GM12878 (cell line): ENCODE measurements at places on chromosomes 12 and 14.

DNA sequence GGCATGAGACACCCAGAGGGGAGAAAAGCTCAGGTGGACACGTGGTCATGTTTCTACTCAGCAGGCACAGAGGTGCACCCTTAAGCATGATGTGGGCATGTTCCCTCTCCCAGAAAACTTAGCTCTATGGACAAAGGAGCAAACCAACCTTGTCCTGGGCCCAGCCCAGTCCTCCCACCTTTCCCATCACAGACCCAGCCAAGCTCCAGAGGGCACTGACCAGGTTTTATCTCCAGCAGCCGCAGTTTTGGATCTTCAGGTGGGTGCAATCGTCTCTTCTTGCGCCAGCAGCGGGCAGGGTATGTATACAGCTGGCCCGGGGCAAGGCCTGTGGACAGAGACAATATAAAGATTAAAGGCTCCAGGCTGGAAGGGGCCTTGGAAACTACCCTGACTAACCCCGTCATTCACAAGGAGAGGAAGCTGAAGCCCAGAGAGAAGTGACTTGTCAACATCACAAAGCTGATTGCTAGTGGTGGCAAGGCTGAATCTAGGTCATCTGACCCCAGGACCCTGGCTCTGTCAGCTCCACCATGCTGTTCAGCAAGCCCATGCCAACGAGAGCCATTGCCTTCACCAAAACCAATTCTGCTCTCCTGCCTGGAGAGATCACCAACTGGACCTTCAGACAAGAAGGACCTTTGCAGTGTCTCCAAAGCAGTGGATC lies 140.7 kb downstream of the DPF3 start:
- DNase-seq, result no peak

DNA sequence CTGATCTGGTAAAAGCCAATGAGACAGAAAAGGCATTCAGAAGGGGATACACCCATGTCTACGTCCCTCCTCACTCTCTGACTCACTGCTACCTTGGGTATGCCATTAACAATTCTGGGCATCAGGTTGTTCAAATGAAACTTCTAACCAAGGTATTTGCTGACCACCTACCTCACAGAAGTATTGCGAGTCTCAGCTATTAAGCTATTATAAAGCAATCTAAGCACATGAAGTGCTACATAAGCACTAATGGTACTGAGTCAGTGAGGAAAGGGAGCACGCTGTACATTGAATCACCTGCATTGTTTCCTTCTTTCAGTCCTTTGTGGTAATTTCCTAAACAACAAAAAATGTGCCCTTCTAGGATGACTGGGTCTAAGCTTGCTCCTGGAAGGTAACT lies 62.8 kb upstream of the CCDC91 start:
- DNase-seq, result no peak

DNA sequence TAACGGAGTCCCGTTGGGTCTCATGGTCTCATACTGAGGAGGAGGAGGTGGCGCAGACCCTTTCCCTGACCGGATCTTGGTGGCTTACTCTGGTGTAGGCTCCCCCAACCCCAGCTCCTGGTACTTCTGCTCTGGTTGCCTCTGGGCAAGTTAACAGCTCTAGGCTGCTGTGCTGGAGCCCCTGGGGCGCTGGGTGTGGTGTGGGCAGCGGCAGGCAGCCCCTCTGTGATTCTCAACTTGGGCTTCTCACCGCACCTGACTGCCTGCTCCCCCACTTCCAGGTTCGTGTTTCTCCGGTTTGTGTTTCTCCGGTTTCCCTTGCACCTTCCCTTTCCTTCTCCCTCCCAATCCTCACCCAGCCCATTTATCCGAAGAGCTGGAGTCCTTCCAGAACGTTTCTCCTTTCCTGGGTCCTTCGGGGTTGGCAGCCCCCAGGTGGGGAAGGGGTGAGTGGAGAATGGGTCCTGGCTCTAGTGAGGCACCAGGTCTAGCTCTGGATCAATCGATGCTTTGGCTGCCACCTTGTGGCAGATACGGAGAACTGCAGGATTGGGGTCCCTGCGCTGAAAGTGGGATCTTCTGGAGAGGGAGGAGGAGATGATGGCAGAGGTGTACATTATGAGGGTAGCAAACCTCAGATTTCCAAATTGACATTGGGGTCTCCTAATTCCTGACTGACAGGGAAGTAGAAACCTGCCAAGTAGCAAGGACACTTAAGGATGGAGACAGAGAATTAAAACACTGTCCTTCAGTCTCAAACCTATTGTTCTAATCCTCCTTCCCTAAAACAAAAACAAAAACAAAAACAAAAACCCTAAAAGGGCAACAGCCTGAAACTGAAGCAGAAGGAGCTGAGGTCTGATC lies 8.3 kb downstream of the CISTR start:
- DNase-seq, result no peak

DNA sequence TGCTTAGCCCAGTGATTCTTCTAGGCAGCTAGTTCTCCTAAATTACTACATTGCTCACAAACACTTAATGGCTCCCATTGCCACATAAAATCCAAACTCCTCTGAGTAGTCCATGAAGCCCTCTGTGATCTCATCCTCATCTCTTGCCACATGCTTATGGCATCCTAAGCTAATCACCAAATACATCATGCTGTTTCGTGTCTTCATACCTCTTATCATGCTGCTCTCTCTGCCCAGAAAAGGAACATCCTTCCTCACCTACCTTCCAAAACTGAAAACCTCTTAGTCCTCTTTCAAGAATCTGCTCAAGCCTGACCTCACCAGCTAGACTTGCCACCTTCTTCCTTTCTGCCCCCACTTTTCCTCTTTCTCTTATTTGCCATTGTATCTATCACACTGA lies 108.5 kb downstream of the DUSP6 start:
- no peak for DNase-seq

DNA sequence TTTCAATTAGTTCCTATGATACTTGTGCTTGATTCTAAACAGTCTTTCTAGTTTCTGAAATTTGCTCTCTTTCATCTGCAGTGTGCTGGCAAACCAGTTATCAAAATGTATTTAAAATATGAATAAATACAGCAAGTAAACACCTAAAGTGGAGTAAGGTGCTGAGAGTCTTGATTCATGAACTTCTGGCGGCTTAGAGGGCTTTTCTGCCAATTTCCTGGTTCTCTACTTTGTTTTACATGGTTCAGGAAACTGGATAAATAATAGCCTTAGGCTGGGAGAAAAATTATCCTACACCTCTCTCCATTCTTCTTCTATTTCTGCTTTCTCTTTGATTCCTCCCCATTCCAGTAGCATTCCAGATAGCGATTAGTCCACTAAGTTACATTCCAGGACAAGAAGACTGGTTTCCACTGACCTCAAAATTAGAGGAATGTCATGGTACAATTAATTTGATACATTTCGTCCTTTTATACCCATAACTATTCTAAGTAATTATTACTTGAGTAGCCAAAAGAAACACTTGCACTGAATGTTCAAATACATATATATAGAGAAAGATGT lies 14.9 kb downstream of the ATP2B1 start:
- no peak for DNase-seq

GRCh38 chr12:122333142-122334087 lies 67.1 kb upstream of the VPS33A start:
- no peak for DNase-seq

GRCh38 chr14:100122481-100123223 lies 36.8 kb downstream of the DEGS2 start:
- no peak for DNase-seq

DNA sequence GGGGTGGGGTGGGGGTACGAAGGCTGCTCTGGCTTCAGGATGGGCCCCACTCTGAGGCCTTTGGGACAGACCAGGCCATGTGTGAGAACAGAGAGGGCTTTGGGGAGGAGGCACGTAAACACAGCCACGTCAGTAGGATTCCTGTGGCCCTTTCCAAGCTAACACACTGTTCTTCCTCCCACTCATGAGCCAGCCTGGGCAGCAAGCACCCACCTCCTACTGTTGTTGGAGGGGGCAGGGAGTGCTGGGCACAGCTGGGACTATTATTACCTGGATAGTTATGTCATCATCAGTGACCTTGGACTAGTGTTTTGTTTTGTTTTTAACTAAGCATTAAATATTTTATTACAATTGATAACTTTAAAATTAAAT lies 5.3 kb downstream of the CHGA start:
- DNase-seq, result no peak

GRCh38 chr12:91037276-91037675 lies 20.5 kb downstream of the KERA start:
- DNase-seq, result no peak

DNA sequence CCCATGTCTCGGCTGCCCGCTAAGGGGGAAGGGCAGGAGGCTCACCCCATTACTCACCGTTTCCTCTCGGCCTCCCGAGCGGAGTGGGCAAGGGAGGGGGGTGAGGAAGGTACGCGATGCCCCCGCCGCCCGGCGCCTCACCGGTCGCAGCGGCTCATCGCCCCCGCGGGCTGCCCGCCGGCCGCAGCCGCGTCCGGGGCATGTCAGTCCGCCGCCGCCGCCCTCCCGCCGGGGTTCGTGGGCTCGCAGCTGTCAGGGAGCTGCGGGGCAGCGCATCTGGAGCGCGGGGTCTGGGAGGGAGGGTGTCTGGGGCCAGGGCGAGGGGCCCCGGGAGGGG lies 461 bp downstream of the SLC8A3 start:
- DNase-seq, result no peak

GRCh38 chr12:124940143-124940392 lies 25.6 kb upstream of the UBC start:
- DNase-seq, result no peak

GRCh38 chr14:103522649-103523574 lies at the start of gene CKB:
Gene CKB, minus strand, starts transcription at chr14:103522830. Its CDS starts 337 bp downstream, at chr14:103522493.
- no peak for DNase-seq

DNA sequence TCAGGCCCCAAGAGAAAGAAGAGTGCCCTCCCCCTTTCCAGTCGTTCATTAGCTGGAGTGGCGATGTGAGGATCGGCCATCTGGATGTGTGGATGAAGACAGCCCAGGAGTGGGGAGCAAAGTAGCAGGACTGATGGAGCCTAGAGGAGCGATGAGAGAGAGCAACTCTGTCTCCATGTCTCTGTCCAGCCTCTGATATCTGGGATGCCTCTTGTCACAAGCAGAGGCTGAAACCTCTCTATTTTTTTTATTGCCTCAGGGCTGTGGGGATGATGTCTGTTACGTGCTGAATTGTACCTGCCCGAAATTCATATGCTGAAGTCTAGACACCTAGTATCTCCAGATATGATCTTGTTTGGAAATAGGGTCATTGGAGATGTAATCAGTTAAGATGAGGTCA lies 2.7 kb downstream of the SERPINA11 start:
- DNase-seq, result no peak

- no peak for DNase-seq
Measured at GRCh38 chr14:44700694-44701093, 193.6 kb upstream of the FSCB start.

- DNase-seq, result no peak
Measured at GRCh38 chr12:120206228-120206627, 5.3 kb upstream of the RPLP0 start.

DNA sequence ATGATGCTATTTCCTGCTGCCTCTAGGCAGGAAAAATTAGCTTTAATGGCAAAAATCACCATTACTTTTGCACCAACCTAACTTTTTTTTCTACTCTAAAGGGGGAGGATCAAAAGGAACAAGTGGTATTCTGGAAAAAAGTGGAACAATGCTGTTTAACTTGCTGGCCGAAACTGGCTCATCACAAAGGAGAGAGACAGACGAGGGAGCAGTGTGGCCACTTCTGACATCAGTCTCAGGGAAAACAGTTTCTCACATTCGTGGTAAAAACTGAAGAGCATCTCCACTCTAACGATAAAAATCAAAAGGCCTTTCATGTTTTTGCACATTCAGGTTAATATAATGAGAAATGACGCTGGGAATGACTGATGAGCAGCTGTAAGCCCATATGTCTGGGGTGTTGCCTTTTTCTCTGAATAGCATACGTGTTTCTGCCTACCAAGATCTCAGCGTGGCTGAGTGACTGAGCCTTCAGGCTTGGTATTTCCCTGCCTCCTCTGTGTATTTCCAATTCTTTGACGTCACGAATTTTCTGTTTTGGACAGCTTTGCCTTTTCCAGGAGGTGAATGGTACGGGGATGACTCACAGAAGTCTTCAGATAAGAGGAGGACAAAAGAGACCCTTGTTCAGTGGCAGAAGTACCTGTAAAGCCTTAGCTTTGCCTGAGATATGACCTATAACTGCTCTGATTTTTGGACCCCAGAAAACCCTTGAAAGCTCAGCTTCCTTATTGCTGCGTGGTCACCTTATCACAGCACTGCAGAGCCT lies 358.8 kb downstream of the GLT1D1 start:
- no peak for DNase-seq

DNA sequence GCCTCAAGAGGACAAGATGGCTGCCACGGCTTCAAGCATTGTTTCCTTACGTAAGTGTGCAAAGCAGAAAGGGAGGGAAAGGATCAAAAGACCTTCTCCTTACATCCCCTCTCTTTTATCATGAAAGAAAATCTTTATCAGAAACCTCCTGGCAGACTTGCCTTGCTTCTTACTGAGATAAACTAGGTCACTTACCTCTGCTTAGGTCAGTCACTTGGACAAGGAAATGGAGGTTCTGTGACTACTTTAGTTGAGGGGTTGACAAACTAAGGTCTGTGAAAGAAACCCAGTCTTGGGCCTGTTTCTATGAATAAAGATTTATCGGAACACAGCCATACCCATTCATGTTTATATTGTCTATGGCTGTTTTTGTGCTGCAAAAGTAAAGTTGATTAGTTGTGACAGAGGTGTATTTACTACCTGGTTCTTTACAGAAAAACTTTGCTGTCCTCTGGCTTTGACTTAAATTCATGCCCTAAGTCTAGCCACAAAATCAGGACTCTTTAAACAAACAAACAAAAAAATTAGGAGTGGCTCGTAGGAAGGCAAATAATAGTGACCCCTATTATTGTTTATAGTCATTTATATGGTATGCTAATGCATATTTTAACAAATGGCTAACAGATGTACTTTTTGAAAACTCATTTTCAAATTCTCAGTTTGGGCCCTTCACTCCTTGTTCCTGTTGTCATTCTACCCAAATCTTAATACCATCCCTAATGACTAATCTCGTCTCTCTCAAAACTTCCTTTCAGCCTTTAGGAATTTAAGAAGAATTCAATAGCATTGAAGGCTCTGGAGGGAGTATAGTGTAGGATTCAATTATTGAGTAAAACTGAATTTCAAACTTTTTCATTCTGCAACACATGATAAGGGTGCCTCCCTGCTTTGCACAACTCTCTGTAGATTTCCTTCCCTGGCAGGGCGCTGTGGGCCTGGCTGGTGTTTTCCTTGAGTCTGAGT lies 42.0 kb upstream of the ATP2B1 start:
- no peak for DNase-seq

- DNase-seq, result no peak
Measured at GRCh38 chr14:101499513-101499912, 61.8 kb upstream of the DIO3 start.

DNA sequence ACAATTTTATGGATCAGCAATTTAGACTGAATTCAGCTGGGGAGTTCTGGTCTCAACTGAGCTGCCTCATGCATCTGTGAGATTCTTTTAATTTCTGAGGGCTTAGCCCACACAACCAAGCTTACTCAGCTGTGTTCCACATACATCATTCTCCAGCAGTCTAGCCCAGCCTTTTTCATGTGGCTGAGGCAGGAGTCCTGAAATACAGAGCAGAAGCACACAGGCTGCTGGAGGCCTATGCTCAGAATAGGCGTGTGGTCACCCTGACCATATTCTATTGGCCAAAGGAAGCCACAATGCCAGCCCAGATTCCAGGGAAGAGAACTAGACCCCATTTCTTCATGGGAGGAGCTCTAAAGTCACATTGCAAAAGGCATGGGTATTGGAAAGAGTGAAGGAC lies 72.3 kb upstream of the DHRS4 start:
- no peak for DNase-seq
